ENCODE measurements at places on chromosomes 5 and 9. TPM values are rescaled to one million over a fixed set of nuclear protein-coding genes. Genes with fewer than 3 reads are reported as not detected.

The HSD17B4 gene
- total RNA-seq = 141 TPM

DNA sequence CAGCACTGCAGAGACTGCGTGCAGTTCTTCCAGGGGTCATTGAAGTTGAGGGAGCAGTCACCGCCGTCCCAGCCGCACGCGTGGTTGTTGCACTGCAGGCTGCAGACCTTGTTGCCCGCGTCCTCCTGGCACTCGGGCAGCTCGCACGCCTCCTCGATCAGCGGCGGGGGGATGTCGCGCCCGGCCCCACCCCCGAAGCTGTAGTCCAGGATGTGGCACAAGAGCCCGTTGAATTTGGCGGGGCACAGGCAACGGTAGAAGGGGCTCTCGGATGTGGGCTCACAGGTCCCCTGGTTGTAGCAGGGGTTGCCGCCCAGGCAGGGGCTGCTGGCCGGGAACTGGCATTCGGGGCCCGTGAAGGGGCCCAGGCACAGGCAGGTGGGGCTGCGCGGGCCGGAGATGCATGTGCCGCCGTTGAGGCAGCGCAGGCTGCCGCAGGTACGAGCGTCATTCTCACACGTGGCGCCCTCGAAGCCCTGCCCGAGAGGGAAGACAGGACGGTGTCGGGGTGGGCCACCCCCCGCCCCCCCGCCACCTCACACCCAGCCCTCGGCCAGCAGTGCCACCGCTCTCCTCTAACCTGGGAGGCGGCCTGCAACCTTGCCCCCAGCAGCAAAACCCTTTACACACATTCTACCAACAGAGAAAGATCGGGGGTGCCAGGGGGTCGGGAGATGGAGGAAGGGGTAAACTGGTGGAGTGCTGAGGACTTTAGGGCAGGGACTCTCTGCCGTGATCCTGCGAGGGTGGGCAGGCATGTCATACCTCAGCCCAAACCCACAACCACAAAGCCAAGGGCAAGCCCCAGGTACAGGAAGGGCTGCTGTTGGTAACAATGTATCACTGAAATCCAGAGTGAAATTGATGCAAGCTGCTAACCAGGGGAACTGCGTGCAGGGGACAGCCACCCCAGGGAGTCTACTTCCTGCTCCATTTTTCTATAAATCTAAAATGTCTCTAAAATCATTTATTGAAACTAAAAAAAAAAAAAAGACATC is 22.9 kb upstream of the SEC16A start:
- H3K4me1 ChIP-seq = no peaks in the 10 kb centered on the region
- no peak for DNase-seq
- no peaks in the 10 kb centered on the region for H3K27me3 ChIP-seq
- no peak overlapping the region for H3K27ac ChIP-seq

The MARCOL gene
- not detected for total RNA-seq

The C9orf43 gene
- total RNA-seq = 0.96 TPM

The DPM2 gene
- total RNA-seq = 46.4 TPM

DNA sequence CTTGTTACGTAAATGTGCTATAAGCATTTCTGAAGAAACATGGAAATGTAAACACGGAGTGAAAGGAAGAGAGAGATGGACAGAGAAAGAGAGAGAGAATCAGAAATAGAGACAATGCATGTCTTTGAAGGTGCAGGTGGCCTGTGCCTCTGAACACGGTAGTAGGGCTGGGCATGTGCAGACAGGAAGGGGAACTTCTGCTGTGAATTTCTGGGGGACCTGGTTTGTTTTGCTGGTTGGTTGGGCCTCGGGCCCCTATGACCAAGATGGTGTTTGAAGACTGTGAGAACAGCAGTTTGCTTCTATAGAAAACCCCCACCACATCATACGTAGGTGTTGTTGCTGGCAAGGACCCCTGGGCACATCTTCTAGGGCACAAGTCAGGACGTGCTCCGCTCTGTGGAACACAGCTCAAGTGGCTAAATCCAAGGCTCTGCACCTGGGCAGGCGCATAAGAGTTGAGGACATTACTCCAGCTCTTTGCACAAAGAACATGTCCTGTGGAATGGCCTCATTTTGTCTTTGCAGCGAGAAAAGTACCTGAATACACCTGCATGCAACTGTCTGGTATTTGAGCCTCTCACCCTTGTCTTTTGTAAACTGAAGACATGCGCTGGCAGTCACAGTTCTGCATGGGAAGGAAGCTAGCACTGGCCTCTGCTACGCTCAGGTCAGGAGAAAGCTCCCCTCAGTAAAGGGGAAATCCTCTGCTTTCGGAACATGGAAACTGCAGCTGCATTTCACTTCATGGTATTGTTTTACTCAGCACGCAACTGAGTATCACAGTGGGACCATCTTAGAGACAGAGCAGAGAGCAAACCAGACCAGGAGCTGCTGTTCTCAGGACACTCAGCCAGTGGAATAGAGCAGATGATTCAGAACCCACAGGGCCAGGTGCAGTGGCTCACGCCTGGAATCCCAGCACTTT is 2.7 kb downstream of the OR2V2 start:
- peaks cover 14% of the 10 kb centered on the region for H3K27me3 ChIP-seq
- no peaks in the 10 kb centered on the region for H3K4me1 ChIP-seq
- no peak overlapping the region for H3K4me3 ChIP-seq
- no peaks in the 10 kb centered on the region for H3K36me3 ChIP-seq

DNA sequence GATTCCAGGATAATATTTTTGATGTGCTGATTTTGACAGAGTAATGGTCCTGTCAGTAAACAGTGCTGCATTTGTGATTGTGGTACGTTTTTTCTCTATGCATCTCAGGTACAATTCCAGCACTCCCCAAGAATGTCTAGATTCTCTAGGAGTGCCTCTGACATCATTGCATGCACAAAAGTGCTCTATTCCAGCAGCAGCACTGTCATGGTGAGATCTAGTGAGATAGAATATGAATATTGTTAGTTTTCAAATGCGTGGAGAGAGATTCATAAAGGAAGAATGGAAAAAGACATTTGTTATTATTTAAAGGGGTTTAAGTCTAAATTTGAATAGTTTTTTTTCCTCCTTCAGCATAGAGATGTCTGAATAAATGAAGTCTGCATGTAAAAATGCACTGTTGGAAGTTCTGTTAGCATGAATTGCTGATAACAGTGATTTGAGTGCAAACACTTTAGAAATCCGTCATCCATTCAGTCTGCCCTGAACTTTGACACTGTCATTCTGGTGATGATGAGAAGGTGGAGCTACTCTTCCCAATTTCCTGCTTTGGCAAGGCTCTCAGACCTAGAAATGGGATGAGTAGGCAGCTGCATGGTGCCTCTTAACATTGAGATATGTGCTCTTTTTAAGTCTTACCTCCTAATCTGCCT is 84.6 kb downstream of the GAPVD1 start:
- no peak overlapping the region for H3K4me3 ChIP-seq
- H3K4me1 ChIP-seq = peaks cover 6% of the 10 kb centered on the region
- peaks cover 68% of the 10 kb centered on the region for H3K36me3 ChIP-seq
- H3K27ac ChIP-seq = no peak overlapping the region
- H3K27me3 ChIP-seq = no peaks in the 10 kb centered on the region

GRCh38 chr9:133133681-133134387 is 12.8 kb upstream of the RALGDS start:
- H3K4me1 ChIP-seq = peaks cover 38% of the 10 kb centered on the region
- peak; percentile 96 for DNase-seq

GRCh38 chr9:70435948-70436347 is 21.5 kb upstream of the KLF9 start:
- no peaks in the 10 kb centered on the region for H3K36me3 ChIP-seq
- H3K4me3 ChIP-seq = no peak overlapping the region
- H3K27me3 ChIP-seq = no peaks in the 10 kb centered on the region
- no peak for DNase-seq

- H3K4me1 ChIP-seq = peaks cover 4% of the 10 kb centered on the region
- no peak overlapping the region for H3K4me3 ChIP-seq
- H3K27me3 ChIP-seq = no peaks in the 10 kb centered on the region
- DNase-seq = no peak
- no peaks in the 10 kb centered on the region for H3K36me3 ChIP-seq
Measured at GRCh38 chr9:111843971-111844370, 49.2 kb upstream of the SHOC1 start.

- H3K27me3 ChIP-seq = no peaks in the 10 kb centered on the region
- H3K27ac ChIP-seq = peak overlapping the region; percentile 28
- DNase-seq = no peak
- H3K4me3 ChIP-seq = peak overlapping the region; percentile 68
- peaks cover 7% of the 10 kb centered on the region for H3K4me1 ChIP-seq
Measured at GRCh38 chr5:1522601-1523479, 920 bp downstream of the LPCAT1 start.

The DNAI1 gene
- total RNA-seq = 0.08 TPM

The LAMC3 gene
- not detected for total RNA-seq

The CCL27 gene
- 0.76 TPM for total RNA-seq

DNA sequence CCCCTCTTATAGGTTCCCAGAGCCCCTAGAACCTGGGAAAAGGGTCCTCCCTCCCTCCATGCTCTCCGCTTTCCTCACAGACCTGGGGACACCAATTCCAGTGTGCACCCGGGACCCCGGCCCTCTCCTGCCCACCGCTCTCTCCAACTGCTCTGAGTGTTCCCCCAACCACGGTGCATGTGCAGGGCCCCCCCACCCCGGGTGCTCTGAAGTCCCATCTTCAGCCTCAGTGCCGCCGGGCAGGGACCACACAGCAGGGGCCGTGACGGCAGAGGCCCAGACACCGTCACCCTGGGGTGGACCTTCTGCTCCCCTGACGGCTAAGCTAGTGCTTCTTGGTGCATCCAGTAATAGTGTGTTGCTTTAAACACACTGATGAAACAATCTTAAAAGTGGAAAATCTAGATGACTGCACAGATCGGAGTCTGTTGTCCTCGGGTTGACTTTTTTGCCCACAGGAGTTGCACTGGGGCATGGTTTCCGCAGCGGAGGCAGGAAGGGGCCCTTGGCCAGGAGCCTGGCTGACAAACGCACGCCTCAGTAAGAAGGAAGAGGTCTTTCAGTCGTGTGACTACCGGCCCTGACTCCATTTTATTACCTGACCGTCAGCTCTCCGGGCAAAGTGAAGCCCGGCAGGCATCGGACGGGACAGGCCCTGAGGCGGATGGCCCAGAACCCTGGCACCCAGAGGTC is 36.2 kb upstream of the SLC6A3 start:
- H3K4me1 ChIP-seq = no peaks in the 10 kb centered on the region
- no peaks in the 10 kb centered on the region for H3K27me3 ChIP-seq
- H3K36me3 ChIP-seq = no peaks in the 10 kb centered on the region
- no peak for DNase-seq

The ORM2 gene
- not detected for total RNA-seq

- no peak overlapping the region for H3K27ac ChIP-seq
- no peak overlapping the region for H3K4me3 ChIP-seq
- H3K36me3 ChIP-seq = no peaks in the 10 kb centered on the region
- peaks cover 30% of the 10 kb centered on the region for H3K4me1 ChIP-seq
- no peak for DNase-seq
- H3K27me3 ChIP-seq = no peaks in the 10 kb centered on the region
Measured at GRCh38 chr5:117680426-117680825, 1105.8 kb upstream of the SEMA6A start.

DNA sequence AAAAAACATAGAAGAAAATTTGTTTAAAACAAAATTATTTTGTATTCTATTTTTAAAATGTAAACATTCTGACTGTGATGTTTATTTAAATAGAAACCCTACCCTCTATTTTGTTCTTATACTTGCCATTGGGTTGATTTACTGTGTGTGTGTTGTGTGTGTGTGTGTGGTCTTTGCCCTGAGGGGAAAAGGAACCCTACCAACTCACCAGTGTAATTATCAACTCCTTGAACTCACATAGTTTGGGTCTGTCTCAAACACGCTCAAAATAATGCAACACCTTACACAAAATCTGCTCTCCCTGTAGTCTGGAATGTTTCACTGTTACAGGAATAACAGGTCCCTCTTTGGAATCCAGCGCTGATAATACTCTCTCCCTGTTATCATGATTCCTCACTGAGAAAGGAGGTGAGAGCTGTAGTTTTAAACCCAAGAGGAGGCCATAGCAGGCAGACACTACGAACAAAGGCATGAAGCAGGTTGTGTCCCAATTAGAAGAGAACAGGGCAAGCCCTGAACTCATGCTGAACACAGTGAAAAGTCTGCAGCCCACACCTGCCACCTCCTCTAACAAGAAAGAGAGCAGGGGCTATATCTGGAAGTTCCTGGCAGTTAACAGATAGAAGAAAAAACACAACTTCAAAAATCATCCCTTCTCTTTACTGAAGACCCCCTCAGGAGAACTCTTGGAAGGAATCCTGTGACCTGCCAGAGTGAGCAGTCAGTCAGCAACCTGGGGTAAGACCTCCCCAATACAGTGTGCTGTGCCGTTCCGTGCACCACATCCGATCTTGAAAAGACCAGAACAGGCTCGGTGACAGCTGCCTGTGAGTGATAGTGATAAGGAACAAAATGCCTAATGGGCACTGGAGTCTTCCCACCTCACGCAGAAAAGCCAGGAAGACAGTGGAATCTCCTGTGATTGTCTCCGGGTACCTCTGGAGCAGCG is 608.1 kb upstream of the ADAMTS16 start:
- no peaks in the 10 kb centered on the region for H3K36me3 ChIP-seq
- peak; percentile 2 for DNase-seq
- no peaks in the 10 kb centered on the region for H3K4me1 ChIP-seq
- H3K27me3 ChIP-seq = no peaks in the 10 kb centered on the region

DNA sequence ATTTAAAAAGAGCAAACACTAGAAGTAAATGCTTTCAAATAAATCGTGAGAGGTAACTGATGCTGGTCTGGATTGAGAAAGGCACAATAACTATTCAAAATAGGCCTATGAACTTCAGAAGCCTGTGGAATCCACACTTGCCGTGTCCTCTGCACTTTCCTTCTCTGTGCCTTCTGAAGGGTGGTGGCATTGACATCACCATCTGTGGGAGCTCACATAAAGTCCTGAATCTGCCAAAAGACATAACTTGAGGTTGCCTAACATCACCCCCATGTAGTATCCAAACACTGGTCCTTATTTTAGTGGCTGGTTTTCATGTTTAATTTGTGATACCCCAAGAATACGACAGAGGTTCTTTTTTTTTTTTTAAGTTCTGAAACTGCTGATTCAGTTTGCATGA is 59.8 kb downstream of the IRF1 start:
- DNase-seq = no peak
- no peak overlapping the region for H3K4me3 ChIP-seq
- no peak overlapping the region for H3K27ac ChIP-seq
- peaks cover 41% of the 10 kb centered on the region for H3K4me1 ChIP-seq

The GABRA6 gene
- total RNA-seq = not detected

- DNase-seq = no peak
- no peak overlapping the region for H3K27ac ChIP-seq
- peaks cover 14% of the 10 kb centered on the region for H3K27me3 ChIP-seq
Measured at GRCh38 chr9:89079391-89079790, 88.1 kb downstream of the S1PR3 start.

DNA sequence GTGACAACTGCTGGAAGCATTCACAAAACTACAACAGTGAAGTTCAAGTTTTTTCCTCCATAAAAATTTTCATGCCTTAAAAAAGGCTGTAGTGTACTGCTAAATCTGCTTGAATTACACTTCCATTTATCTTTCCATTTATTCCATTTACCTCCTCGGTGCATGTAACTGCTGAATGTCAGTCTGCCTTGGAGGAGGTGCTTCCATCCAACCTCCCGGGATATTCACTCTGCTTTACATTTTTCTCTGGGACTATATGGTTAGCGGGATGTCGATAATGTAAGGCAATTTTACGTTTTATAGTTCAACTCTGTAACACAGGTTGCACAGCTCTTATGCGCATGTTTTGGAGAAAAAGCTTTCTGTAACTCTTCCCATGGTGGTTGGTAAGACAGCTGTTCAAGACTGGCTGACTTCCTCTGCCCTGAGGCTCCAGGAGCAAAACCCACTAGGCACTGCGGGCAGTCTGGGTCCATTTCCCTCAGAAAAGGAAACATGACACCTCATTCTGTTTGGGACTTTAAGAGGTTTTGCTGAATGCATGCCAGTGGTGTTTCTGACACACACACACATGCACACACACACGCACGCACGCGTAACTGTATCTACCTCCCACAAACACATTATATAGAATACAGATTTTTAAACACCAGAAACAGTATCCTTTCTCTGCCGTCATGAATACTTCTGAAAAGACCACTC is 66.1 kb downstream of the SPTLC1 start:
- H3K27ac ChIP-seq = peak overlapping the region; percentile 20
- DNase-seq = peak; percentile 87
- peaks cover 47% of the 10 kb centered on the region for H3K36me3 ChIP-seq
- H3K27me3 ChIP-seq = no peaks in the 10 kb centered on the region
